Stimulated activated CD4-positive, alpha-beta T cell treated with anti-CD3 and anti-CD28 coated beads, Interleukin-12 subunit alpha, Interleukin-12 subunit beta, amount 100 ng/mL, for 24 hours (primary cell): ENCODE measurements at places on chromosomes 2 and 18.

DNA sequence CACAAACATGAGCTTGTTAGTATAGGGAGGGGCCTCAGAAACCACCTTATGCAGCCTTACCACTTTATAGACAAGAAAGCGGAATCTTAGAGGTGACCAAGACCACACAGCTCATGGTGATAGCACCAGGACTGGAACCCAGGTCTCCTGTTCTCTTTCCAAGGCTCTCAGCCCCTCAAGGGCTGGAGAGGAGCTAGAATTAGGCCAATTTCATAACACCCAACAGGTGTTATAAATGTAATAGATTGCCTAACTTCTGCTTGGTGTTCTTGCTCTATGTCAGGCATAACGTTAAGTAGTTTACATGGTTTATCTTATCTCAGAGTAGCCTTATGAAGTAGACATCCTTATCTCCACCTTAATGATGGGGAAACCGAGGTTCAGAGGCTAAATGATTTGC, 42.9 kb downstream of the RPL37A start:
- no peak for DNase-seq

DNA sequence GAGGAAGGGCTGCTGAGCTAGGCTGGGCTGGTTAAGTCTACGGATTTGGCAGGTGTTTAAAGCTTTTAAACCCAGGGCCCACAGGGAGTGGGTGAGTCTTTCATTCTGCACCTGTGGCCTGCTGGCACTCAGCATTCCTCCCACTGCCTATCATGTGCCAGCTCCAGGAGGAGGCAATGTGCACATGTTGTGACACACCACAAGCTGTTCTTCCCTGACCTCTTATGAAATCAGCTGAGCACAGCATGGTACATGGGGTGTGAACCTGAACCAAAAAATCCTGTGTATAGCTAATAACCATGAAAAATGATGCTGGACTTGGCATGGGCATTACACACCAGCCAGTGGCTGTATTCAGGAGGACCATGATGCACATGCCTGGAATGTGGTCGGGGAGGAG, 297.9 kb upstream of the MMADHC start:
- no peak for DNase-seq

GRCh38 chr2:204913854-204914464, 368.7 kb downstream of the PARD3B start:
- no peak for DNase-seq

DNA sequence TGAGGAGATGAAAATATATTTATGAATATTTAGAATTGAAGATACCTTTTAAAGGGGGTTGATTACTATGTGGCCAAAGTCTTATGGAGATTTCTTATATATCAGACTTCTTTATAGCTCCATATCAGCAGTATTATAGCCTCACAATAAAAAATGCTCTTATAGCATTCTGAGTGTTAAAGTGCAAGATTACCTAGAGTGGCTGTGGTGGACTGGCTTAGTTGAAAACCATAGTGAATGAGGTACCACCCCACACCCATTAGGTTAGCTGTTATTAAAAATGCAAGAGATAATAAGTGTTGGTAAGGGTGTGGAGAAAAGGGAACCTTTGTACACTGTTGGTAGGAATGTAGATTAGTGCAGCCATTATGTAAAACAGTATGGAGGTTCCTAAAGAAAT, 39.7 kb downstream of the NCOA1 start:
- no peak for DNase-seq

DNA sequence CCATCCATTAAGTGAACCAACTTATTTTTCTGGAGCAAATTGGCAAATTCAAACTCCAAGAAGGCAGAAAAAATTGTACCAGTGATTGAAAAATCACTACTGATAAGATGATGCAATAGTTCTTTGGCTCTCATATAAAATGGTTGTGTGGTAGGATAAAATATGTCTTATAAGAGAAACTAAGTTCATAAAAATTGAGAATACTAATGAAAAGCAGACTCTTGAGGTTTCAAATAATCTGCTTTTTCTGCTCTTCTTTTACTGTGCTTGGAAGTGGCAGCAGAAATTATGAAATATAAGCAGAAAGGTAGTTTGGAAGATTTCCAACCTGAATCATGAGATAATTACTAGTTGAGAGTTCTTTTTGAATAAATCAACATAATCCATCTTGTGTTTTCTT, 61.9 kb downstream of the PPP1R1C start:
- DNase-seq, result no peak
